ENCODE measurements at places on chromosomes 12 and 14.

GRCh38 chr12:15033641-15034040 lies 60.8 kb downstream of the PDE6H start:
- DNase-seq, result no peak

DNA sequence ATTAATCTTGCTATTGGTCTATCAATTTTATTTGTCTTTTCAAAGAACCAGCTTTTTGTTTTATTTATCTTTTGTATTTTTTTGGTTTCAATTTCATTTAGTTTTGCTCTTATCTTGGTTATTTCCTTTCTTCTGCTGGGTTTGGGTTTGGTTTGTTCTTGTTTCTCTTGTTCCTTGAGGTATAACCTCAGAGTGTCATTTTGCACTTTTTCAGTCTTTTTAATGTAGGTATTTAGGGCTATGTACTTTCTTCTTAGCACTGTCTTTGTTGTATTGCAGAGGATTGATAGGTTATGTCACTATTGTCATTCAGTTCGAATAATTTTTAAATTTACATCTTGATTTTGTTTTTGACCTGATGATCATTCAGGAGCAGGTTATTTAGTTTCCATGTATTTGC lies 92.7 kb upstream of the DCD start:
- no peak for DNase-seq

GRCh38 chr12:67593041-67593440 lies 55.5 kb upstream of the DYRK2 start:
- no peak for DNase-seq

- DNase-seq, result no peak
Observed at GRCh38 chr14:24252289-24253124, 10.1 kb upstream of the TINF2 start.

- DNase-seq, result no peak
Observed at GRCh38 chr12:60714141-60714900, 1118.5 kb downstream of the SLC16A7 start.

GRCh38 chr14:34003691-34004090 lies 52.8 kb upstream of the EGLN3 start:
- no peak for DNase-seq

- no peak for DNase-seq
Observed at GRCh38 chr12:71521125-71521524, 81.5 kb downstream of the LGR5 start.

- peak; percentile 63 for DNase-seq
Observed at GRCh38 chr12:70576341-70577282, 60.6 kb downstream of the PTPRB start.

DNA sequence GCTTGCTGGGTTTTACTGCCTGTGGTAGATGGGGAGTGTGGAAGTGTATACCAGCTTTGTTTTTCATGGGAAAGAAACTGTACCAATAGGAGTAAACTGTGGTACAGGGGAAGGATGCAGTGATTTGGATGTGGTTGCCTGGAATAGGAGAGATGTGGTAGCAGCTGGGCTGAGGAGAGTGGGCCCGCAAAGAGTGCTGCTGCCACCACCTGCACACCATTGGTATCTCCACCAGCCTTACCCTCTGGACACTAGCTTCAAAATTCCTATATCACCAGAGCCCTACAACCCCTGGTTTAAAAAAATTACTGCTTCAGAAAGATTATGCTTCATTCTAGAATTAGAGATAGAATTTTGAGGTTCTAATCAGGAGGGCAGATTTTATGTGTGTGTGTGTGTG lies 53.6 kb downstream of the AKAP6 start:
- DNase-seq, result no peak

DNA sequence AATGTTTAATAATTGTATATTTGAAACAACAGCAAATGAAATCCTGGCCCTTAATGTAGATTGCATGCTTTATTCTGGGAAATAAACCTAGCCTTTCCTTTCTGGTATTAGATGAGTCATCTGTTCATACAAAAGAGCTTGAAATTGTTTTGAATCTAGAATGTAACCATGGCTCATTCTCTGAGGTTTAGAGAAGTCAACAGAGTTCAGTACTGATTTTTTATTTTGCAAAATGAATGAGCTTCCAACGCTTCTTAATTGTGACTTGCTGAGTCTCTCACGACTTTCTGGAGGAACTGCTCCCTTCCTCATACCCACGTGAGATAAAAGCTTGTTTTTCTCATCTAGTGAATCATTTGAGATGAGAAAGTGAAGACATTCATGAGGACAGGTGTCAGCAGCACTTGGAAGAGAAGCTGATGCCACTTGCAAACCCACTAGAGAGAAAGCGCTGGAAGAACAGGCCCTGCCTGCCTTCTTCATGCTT lies 509.6 kb downstream of the VRK1 start:
- no peak for DNase-seq

DNA sequence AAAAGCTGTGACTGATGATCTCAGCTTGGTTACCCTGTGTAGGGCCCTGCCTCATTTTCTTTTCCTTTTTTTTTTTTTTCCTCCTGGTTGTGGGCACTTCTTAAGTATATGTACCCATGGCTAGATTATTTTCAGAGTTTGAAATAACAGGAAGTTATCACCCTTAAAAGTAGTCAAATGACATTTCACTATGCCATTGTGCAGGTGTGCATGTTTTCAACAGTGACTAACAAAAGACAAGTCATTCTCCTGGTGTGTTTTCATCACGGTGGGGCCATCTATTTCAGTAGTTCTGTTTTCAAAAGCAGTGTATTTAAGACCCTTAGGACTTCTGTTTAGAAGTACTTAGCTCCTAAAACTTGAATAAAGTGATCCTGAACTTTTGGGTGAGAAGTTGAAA lies 15.0 kb downstream of the GABARAPL1 start:
- DNase-seq, result no peak

DNA sequence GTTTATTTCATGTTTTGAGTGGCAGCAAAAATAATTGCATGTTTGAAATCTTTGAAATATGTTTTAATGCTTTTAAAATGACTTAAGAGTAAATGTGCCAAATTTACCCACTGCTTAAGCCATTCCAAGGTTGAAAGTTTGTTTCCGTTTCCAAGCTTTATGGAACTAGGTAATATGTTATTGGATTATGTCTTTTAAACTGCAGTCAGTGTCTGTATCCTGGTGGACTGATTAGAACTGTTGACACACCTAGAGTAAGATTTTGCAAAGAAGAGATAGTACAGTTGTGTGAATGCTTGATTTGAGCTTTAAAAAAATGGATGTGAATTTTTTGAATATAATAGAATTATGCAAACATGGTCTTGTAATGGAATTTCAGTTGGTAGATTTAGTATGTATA lies 135.1 kb downstream of the DERA start:
- no peak for DNase-seq

DNA sequence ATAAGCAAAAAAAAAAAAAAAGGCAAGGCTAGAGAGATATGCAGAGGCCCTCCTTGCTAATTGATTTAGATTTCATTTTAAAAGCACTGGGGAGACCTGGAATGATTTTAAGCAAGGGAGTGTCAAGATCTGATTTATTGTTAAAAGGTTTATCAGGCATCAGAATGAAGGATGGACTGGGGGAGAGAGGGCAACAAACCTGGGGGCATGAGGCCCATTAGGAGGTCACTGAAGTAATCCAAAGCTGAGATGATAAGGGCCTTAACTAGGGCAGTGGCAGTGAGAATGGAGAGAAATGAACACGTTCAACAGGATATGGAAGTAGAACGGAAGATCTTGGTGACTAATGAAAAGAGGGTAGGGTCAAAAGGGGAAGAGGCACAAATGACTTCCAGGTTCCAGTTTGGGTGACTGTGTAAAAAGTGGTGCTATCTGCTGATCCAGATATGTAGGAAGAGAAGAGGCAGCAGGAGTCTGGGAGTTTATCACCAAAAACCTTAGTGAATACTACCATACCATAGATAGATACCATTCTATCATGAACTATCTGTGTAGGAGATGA lies 24.0 kb downstream of the KITLG start:
- DNase-seq, result no peak

- no peak for DNase-seq
Observed at GRCh38 chr12:43883311-43883710, 47.4 kb downstream of the TMEM117 start.

DNA sequence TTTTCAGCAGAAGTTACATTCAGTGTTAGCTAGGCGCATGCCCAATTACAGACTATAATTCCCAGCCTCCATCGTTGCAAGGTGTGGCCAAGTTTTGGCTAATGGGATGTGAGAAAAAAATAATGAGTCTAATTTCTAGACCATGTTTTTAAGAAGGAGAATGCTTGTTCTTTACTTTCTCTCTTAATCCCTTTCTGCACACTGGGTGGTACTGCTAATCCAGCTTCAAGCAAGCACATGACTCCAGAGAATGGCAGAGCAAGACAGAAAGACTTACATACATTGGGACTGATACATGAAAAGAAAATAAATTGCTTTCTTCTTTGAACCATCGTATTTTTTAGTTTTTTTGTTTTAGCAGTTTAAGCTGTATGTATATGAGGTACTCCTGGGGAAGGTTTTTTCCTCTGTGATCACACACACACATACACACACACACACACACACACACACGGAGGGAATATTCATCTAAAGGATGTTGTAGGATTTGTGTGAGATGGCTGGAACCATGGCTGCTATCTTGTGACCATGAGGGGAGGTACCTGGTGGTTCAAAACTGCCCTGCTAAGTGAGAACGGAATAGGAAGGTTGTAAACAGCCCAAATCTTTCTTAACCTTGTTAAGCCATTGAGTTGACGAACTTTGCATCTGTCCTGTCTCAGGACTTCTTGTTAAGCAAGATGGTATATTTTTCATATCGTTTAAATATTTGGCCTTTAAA lies 34.3 kb upstream of the LTA4H start:
- no peak for DNase-seq

DNA sequence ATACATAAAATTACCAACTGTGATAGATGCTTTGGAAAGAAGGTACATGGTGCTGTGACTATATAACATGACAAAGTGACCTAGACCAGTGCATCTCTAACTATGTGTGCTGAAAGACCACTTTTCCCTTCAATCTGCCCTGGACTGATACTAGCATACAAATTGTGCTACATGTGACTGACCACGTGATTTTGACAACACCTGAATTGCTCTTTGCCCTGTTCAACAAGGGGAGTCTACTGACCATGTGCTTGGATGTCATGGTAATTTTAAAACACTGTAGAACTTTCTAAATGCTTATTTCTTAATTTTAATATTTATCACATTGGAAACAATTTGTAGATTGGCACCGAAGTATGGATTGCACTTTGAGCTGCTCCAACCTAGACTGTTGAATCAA lies 142.4 kb downstream of the CAND1 start:
- no peak for DNase-seq

DNA sequence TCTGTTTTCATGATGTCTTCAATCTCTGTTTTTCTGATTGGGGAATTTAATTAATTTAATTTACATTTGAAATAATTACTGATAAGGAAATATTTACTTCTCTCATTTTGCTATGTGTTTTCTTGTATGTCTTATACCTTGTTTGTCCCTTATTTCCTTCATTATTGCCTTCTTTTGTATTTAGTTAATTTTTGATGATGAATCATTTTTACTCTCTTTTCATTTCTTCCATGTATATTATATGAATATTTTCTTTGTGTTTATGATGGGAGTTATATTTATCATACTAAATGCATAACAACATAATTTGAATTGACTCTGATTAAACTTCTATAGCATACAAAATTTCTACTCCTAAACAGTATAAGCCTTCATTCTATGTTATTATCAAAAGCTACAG lies 309.6 kb downstream of the LRFN5 start:
- no peak for DNase-seq

- DNase-seq, result no peak
Observed at GRCh38 chr14:38202444-38203191, 5.1 kb upstream of the SSTR1 start.

GRCh38 chr14:55707365-55707804 lies 127.4 kb downstream of the KTN1 start:
- DNase-seq, result no peak

DNA sequence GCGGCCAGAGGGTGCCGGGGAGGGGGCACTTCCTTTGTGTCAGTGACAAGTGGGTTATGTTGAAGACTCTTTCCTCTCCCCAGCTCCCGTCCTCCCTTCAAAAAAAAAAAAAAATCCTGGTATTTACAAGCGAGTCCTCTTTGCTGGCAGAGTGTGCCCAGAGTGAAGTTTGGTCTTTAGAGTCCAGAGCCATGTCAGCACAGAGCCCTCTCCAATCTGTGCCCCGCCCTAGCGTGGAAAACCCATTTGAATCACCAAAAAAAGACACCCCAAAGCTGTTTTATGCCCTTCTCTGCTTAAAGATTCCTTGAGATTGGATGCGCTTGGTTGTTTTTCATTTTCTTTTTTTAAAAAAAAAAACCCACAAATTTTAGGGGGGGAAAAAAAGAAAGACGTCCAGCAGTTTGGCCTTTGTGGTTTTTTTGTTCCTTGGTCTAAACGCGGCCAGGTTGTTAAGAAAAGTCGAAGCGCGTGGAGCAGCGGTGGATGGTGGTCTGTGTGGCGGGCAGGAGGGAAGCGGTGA lies 3.3 kb downstream of the NKX2-1 start:
- no peak for DNase-seq

- DNase-seq, result no peak
Observed at GRCh38 chr12:12398026-12398859, 41.4 kb downstream of the BORCS5 start.

GRCh38 chr14:88611878-88612277 lies 49.0 kb downstream of the ZC3H14 start:
- DNase-seq, result no peak

DNA sequence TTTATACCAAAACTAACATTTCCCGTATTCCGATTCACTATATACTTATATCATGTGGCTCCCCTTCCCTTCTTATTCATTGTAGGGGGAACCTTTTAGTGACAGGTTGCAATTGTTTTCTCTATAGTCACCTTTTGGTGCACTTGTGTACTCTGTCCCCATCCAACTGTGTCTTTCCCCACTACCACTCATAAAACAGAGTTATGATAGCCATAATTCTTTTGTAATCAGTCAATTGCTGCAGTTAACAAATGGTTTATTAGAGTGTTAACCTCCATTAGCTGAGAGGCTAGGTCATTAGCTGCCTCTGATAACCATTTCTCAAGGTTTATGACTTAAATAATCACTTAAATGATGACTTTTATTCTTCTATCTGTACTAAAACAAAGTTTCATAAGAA lies 338.1 kb upstream of the SEL1L start:
- DNase-seq, result no peak

GRCh38 chr12:108414021-108414420 lies 74.9 kb upstream of the CMKLR1 start:
- DNase-seq, result no peak

DNA sequence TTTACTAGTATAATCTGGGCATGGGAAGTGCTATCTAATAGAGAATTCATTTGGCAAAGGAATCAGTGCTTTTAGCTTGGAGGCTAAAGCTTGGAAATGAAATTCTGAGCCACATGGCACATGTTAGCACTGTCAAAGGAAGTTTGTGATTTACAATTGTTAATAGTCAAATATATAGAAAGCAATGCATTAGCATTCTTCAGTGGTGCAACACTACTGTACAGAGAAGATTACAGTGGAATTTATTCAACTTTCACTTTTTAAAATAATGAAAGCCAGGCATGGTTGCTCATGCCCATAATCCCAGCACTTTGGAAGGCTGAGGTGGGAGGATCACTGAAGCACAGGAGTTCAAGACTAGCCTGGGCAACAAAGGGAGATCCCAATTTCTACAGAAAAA lies 45.9 kb downstream of the PAX9 start:
- DNase-seq, result no peak

Measured in cerebellar nuclear complex (tissue), 1 donor.